Central memory CD8-positive, alpha-beta T cell (primary cell): ENCODE measurements at places on chromosomes 3 and 15.

GRCh38 chr15:78035321-78035751 lies 42.2 kb downstream of the TBC1D2B start:
- peaks cover 87% of the 10 kb centered on the region for H3K4me1 ChIP-seq
- peaks cover 24% of the 10 kb centered on the region for H3K36me3 ChIP-seq
- no peaks in the 10 kb centered on the region for H3K27me3 ChIP-seq
- H3K4me3 ChIP-seq, result peak overlapping the region; percentile 66
- H3K27ac ChIP-seq, result peak overlapping the region; percentile 92
- no peak for DNase-seq

DNA sequence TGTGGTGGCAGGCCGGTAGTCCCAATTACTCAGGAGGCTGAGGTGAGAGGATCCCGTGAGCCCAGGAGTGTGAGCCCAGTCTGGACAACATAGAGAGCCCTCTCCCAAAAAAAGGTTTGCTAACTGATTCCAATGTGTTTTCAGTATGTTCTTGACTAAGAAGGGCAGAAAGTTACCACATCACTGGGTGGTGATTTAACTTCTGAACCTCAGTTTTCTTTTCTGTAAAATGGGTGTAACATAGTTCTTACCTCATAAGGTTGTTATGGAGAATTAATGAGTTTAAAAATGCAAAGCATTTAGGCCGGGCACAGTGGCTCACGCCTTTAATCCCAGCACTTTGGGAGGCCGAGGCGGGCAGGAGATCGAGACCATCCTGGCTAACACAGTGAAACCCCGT lies 28.5 kb upstream of the RAF1 start:
- no peaks in the 10 kb centered on the region for H3K36me3 ChIP-seq
- H3K27ac ChIP-seq, result no peak overlapping the region
- no peaks in the 10 kb centered on the region for H3K4me1 ChIP-seq
- no peak for DNase-seq
- peaks cover 13% of the 10 kb centered on the region for H3K27me3 ChIP-seq

GRCh38 chr3:195715583-195716266 lies 5.1 kb upstream of the MUC20 start:
- no peak for DNase-seq
- no peak overlapping the region for H3K4me3 ChIP-seq
- H3K36me3 ChIP-seq, result peaks cover 9% of the 10 kb centered on the region
- no peak overlapping the region for H3K27ac ChIP-seq
- peaks cover 1% of the 10 kb centered on the region for H3K4me1 ChIP-seq

GRCh38 chr3:65551945-65552344 lies 486.8 kb downstream of the MAGI1 start:
- no peaks in the 10 kb centered on the region for H3K27me3 ChIP-seq
- H3K4me1 ChIP-seq, result no peaks in the 10 kb centered on the region
- peaks cover 3% of the 10 kb centered on the region for H3K36me3 ChIP-seq
- DNase-seq, result no peak
- no peak overlapping the region for H3K4me3 ChIP-seq

DNA sequence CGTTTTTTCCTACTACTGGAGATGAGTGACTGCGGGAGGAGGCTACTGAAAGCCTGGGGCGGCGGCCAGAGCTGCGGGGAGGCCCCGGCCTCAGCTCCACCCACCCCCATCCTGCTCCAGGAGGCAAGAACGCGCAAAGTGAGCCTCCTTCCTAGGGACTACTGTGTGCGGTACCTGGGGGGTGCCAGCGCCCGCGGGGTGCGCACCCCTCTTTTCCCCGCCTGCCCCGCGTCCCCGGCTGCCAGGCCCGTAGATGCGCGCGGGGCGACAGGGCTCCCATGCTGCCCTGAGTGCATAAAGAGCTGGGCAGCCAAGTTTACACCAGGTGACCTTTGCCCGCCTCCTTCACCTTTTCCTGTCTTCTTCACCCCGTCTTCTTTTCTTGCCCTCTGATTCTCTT lies 2.5 kb upstream of the USF3 start:
- H3K27ac ChIP-seq, result no peak overlapping the region
- H3K4me1 ChIP-seq, result peaks cover 12% of the 10 kb centered on the region
- H3K36me3 ChIP-seq, result peaks cover 6% of the 10 kb centered on the region
- H3K4me3 ChIP-seq, result no peak overlapping the region
- no peaks in the 10 kb centered on the region for H3K27me3 ChIP-seq

DNA sequence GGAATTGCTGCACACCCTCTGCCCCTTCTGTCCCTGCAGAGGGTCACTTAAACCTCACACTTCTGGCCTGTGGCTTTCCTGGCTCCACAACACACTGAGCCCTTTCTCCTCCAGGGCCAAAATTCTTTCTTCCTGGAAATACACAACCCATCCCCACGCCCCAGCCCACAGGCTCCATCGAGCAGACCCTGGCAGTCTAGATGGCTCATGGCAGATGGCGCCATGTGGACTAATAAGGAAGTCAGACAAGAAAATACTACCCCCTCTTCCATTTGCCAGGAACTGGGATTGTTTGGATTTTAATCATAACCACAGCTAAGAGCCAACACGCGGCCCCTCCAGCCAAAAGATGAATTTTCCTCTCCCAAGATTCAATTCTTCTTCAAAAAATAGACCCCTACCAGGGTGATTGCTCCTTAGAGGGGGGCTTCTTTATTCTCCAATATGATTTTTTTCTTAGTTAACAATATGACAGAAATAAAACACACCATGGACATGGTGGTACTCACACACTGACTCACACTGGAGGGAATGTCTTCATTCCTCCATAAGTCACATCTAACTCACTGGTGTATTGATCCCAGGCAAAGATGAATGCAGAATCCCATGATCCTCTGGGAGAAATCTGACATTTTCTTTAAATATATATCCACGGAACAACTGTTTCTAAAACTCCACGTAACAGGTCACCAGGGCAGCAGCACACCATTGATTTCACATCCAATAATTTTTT lies 111.5 kb downstream of the NTRK3 start:
- no peaks in the 10 kb centered on the region for H3K36me3 ChIP-seq
- no peak overlapping the region for H3K4me3 ChIP-seq
- no peak overlapping the region for H3K27ac ChIP-seq
- no peaks in the 10 kb centered on the region for H3K4me1 ChIP-seq
- H3K27me3 ChIP-seq, result no peaks in the 10 kb centered on the region

DNA sequence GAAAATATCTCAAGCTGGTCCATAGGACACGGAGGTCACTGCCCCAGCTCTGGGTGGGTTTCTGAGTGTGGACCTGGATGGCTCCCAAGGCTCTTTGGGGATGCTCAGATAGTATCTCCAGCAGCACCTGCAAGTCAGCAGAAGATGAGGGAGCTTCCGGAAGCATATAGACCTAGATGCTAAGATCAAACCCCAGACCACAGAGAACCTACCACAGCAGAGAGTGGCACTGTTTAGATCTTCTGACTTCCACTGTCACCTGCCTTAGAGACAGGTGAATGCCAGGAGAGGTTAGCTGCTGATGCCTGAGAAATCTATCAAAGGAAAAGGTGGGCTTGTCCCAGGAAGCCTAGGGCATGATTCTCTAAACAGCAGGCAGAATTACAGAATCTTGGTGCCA lies 105.7 kb upstream of the TRPM1 start:
- DNase-seq, result no peak
- no peak overlapping the region for H3K4me3 ChIP-seq
- H3K36me3 ChIP-seq, result peaks cover 2% of the 10 kb centered on the region
- H3K27me3 ChIP-seq, result no peaks in the 10 kb centered on the region
- peaks cover 7% of the 10 kb centered on the region for H3K4me1 ChIP-seq

DNA sequence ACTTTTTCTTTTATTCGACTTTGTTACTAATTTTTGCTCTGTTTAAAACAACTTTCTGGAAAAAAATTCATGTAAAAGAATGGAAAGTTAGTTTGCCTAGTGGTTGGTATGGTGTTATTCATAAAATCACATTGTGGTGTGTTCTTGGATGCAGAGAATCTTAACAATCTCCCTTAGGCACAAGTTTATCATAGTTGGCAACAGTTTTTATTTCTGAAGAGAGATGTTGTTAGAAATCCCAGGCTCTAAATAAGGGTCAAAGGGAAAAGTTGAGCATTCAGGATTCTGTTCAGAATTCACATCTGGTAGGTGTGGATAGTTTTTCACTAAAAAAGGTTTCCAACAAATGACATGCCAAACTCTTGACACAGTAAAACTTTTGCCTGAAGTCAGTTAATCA lies 6.4 kb downstream of the DUT start:
- H3K27me3 ChIP-seq, result no peaks in the 10 kb centered on the region
- no peak for DNase-seq
- no peak overlapping the region for H3K27ac ChIP-seq
- H3K36me3 ChIP-seq, result peaks cover 23% of the 10 kb centered on the region

DNA sequence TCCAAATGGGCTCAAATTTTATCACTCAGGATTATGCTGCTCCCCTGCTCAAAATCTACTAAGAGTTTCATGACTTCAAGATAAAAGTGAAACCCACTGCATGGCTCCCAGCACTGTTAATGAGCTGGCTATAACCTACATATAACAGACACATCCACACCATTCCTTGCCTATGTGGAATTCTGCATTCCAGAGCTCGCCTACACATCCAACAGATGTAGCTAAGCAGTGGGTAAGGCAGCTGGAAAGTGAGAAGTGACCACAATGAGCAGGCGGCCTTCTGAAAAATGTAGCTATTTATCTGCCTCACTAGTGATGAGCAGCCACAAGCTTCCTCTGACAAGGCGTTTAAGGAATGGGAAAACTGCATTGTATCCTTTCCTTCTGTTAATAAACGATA lies 92.0 kb upstream of the TRIM42 start:
- H3K4me3 ChIP-seq, result no peak overlapping the region
- H3K27me3 ChIP-seq, result peaks cover 35% of the 10 kb centered on the region
- H3K27ac ChIP-seq, result no peak overlapping the region
- no peak for DNase-seq
- no peaks in the 10 kb centered on the region for H3K36me3 ChIP-seq

DNA sequence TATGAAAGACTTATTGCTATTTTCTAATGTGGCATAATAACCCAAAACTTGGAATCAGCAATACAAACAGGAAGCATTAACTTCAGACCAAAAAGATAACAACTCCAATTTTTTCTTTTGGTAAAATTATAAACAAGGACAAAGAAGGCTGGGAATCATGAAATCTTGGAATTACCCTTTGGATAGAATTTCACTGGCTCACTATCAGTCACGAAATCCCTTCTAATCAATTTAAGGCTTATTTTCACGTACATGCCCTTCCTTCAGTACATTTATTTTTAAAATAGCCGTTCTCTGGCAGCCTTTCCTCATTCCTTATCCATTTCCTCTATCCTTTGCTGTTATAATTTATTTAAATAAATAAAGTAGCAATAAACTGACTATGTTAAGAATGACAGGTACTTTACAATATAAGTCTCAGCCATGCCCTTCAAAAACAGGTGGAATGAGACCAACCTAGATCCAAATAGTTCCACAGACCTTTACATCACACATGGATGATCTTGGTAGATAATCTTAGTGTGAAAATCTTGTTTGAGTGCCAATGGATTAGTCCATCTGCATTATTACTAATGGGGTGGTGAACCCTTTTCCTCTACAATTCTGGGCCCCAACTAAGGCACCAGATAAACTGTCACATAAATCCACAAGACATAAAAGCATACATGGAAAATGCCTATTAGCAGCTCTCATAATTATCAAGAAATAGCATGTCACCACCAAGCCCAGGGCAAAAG lies 38.9 kb downstream of the ABI3BP start:
- H3K27me3 ChIP-seq, result no peaks in the 10 kb centered on the region
- H3K27ac ChIP-seq, result no peak overlapping the region
- H3K36me3 ChIP-seq, result no peaks in the 10 kb centered on the region
- no peaks in the 10 kb centered on the region for H3K4me1 ChIP-seq
- no peak for DNase-seq
